Activated gamma-delta T cell treated with Interleukin-2 at 50 U/mL for 16 hours (primary cell): ENCODE measurements at places on chromosomes 11 and 22.

DNA sequence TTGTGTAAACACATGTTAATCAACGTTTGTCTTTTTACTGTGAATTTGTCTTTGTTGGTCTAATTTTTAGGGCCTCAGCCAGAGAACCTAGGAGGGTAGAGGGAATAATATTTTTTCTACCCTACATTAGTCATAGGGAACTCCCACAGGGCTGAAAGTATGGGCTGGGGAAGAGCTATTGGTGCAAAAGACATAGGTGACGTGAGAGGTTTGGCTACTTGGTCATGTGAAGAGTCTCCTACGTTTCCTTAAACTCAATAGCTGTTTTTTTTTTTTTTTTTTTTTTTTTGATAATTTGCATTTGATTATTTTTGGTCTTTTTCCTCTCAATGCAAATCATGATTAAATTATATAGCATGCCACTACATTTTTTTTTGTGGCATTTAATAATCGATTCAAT, 15.9 kb upstream of the MMP7 start:
- no peak for DNase-seq

- DNase-seq: no peak
Measured at GRCh38 chr11:120795185-120795584, 228.7 kb upstream of the TBCEL start.

DNA sequence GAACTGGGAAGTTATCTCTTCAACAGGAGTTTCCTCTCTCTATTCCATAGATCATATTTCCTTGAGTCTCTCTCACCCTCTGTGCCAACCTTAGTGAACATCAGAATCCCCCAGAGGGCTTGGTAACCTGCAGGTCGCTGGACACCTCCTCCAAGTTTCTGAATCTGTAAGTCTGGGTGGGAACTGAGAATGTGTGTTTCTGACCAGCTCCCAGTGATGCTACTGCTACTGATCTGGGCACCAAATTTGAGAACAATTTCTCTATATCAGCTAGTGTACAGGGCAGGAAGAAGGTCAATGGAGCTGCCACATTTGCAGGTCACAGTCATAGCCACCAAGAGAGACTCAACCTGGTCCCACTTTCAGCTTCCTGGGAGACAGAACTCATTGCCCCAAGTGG, 62.9 kb downstream of the RCN1 start:
- DNase-seq: no peak

DNA sequence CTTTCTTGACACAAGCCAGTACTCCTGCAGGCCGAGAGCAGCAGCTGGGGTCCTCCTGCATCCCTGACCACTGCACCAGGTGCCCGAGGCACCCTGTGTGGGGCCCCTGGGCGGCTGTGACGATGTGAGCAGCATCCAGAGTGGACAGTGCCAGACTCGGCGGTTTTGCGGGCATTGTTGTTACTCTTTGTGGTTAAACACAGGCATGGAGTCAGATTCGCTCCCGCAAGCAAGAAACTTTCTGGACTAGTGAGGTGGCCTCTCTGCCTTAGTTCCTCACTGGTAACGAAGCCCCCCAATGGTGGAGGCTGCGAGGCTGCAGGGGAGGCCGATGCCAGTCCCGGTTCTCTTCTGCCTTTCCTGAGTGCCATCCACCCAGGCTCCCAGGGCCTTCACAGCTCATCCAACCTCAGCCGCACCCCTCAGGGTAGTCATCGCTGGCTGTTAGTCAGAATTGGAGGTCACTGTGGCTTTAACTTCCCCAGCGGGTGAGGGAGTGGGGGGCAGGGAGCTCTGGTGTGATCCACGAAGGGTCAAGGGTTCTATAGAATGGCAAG, 3.7 kb upstream of the CLDN5 start:
- no peak for DNase-seq

GRCh38 chr11:33383075-33383919, 126.1 kb downstream of the HIPK3 start:
- DNase-seq: no peak
